ENCODE measurements at places on chromosomes 12 and 14.

DNA sequence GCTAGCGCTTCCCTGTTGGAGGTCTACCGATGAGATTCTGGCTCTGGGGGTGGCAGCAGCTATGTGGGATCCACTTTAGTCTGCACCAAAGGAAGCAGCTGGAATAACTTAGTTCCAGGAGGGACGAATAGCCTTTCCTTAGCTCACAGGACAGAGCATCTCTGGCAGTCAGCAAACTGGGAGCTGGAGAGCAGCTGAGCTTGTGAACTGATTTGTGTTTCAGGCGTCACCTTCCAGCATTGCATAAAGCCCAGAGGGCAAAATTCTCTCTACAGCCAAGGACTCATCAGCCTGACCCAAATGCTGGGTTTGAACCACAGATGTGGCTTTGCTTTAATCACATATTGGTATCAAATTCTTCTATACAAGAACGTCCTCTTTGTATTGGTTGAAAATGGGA is 81.9 kb upstream of the PELI2 start:
- no peak for DNase-seq

DNA sequence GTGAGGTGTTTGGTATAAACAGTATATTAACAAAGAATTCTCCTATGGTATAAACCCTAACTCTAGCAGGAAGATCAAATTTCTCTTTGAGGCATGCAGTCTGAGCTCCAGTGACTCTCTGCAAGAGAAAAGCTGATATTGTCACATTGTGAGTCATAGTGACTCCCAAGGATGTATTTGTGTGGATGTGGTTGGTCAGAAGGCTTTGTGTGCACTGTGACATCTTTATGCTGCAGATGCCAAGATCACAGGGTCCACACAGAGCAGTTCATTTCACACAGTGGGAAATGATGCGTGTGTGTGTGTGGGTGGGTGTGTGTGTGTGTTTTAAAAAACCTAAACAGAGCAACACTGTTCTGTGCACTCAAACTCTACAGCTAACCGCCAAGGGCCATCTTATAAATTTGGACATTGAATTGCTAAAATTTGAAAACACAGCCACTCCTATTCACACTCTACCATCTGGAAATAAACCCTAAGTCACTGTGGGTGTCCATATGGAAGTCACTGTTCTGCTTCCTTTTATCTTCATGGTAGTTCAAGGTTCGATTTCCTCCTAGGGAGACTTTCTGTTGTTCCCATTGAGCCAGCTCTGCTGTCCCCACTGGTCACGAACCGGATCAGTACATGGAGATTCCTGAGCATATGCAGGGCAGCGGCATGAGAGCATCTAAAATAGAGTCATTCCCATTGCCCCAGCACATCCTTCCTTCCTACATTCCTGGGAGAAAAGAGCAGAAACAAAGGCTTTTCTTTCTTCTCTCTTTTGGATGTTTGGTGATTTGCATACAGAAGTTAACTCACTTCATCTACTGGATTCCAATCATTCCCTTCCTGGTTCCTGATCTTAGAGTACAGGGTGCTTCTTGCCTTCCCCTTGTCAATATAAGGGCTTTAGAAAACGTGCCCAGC is 727.6 kb downstream of the DIO2 start:
- no peak for DNase-seq

DNA sequence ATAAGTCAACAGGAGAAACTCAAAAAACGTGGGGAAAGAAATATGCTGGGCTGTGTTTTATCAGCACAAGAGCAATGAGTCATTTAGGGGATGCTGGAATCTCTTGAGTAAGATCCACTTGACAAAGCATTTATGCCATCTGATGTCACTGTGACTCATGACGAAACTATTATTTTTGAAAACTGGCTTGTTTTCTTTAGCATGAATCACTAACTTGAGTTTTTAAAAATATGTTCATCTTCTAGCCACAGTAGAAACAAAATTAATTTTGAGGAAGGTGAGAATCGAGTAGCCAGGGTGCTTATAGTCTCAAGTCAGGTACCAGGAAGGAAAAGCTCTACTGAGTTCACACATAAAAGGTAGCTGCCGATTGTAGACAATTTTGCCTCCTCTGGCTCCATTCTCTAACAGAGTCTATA is 456.2 kb upstream of the MGAT4C start:
- DNase-seq = no peak

DNA sequence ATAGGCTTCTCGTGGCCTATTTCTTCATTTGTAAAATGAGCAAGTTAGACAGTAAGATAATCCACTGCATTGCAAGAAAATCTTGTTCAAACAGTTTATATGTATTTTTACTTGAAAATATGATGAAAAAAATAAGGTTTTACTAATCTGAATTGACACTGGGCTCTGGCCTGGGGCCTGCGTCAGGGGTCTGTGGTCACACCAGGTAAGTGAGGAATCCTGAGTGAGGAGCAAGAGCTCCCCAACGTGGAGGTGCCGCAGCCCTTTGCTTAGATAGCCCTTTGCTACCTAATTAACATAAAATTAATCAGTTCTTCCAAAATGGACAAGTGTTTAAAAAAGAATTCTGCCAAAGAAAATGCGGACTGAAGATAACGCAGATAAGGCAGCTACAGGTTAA is 39.1 kb upstream of the STAB2 start:
- peak; percentile 56 for DNase-seq

DNA sequence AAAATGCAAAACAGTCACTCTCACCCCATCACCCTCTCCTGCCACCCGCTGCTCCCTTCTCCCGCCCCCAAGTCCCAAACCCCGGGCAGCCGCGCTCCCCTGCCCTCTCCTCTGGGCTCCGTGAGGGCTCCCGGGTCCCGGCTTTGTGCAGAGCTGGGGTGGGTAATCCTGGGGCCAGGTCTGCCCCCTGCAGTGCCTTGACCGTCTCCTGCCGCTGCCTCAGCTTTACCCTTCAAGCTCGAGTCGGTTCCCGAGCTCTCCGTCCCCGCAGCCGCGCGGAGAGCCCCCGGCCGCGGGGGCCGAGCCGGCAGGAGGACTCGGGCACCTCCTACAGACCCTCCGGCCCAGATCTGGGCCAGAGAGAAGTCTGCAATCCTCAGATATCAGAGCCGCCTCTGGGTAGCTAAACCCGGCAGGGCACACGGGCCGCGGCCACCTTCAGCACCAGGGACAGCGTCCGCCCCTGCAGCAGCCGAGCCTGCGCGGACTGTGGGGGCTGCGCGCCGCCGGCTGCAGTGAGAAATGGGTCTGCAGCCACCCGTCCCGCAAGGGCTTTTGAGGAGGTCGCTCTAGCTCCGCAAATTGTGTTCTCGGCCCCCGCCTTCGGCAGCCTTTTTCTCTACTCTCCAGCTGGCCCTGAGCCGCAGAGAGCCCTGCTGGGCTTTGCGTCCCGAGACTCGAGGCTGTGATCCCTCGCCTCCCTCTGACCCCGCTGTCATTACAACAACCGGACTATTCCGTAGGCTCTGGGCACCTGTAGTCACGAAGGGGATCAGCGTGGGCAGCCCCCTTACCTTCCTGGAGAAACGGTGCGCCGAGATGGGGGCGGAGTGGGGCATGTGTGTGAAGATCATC is 1.2 kb downstream of the PRMT8 start:
- no peak for DNase-seq

Data from NCI-H2081 treated with DMSO at 0.1 percent for 48 hours (cell line).